H1 (cell line): ENCODE measurements at places on chromosomes 11 and 22.

DNA sequence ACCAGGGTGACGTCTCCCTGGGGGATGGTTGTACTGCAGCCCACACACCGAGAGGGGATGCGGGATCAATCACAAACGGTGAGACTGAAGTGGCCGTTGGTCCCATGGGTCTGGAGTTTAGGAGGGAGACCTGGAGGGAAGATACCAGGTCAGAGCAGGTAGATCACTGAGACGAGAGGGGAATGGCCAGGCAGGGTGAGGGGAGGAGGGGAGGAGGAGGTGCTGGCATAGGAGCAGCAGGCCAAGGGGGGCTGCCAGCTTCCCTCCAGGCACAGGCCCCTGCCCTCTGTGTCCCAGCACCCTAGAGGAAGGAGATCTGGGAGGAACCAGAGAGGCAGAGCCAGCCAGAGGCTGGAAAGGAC, 7.0 kb downstream of the MAPK8IP2 start:
- DNase-seq = no peak

GRCh38 chr11:61141601-61142028, 19.6 kb downstream of the VPS37C start:
- no peak for DNase-seq

DNA sequence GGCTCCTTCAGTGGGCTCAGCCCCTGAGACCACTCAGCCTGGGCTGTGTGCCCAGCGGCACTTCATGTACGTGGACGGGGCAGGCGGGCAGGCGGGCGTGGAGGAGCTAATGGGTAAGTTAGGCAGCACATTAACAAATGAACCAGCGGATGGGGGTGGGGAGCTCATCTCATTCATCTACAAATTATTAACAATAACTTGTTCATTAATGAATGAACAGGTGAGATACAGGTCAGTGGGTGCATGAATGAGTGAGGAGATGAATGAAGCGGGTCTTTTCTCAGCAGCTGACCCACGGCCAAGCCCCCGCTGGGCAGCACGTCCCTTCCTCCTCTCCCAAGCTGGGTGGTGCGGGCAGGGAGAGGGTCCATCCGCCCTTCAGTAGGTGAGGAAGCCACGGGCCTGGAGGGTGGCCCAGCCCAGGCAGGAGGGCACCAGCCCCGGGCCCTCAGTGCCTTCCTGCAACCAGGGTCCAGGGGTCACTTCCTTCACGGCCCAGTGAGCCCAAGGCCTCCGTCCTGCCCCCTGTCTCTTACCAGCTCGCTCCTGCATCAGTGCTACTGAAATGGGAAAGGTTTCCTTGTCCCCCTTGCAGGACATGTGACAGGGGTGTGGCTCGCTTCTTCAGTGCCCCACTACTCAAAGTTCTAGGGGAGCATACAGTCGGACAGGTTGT, 60.5 kb upstream of the KCNQ1OT1 start:
- DNase-seq = peak; percentile 37

DNA sequence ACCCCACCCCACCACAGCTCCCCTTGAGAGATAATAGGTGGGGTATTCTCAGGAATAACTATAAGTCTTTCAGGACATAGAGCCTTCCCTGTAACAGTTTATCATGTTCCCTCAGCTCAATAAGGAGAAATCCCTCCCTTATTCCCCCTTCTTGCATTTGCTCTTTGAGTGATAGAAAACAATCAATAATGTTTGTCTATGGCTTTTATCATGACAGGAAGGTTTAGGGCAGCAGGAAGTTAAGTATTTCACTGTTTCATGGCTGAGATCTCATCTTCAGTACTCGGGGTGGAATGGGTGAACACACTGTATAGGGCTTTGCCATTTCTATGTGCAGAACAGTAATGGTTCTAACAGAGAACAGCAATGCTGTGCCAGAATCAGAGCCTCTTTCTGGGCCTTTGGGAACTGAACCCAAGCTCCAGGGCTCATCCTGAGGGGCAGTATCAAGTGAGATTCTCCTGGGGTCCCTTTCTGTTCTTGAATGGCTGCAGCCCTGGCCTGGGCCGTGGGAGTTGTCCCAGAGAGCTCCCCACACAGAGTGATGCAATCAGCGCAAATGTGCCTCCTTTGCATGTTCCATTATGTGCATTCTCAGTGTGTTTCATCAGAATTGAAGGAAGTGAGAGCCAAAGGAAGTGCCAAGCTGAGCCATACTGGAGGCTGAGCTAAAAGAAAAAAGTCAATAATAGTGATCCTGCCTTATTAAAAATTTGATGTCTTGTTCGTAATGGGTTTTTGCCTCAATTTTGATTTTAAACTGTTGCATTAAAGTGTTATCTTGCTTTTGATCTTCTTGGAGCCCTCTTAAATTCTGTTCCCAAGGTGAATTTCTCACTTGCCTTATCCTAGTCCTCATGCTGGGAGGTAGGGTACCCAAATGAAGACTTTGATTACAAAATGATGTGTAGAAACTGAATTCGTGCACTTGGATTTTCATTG, 2.9 kb upstream of the CYP2R1 start:
- DNase-seq = no peak

GRCh38 chr11:19853016-19853415, 140.4 kb downstream of the NAV2 start:
- DNase-seq = no peak

DNA sequence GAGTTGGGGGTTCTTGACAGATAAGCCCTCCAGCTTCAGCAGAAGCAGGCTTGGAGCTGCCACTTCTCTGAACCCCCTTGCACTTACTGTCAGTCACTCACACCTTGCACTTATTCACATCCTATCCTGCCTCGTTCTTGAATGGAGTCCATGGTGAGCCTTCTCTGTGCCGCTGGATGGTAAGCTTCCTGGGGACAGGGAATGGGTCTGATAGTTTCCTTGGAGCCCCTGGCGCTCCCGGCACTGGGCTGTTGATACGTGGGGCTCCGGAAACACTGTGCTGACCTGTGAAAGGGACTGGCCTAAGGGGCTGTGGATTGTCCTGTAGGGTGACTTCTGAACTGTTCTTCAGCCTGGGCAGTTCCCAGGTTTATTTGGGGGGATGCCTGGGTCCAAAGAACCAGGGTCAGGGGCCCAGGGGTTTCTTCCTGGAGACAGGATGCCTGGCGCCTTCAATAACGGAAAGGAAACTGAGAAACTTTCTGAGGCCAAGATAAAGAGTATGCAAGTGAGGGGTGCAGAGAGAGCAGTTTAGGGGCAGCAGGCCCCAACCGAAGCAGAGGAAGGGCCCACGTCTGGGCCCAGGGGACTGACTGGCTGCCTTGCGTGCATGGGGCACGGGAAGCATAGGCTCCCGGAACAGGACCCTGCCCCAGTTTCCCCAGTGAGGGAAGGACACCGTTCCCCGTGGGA, 709 bp upstream of the ST3GAL4 start:
- no peak for DNase-seq

DNA sequence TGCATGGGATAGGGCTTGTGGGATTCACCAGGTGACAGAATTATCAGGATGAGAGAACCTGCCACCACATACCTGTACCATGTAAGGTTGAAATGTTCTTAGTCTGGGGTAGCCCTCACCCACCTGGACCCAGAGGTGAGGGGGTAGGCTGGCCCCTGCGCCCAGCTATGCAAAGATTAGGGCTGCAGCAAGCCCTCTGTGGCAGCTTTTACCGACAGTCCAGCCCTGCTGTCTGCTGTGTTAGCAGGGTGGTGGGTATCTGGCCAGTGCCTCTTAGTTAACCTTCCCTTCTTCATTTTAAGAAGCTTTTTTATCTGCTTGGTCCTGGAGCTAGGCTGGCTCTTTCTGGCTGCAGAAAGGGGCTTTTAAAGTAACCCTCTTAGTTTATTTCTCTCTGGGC, 13.9 kb downstream of the INSC start:
- DNase-seq = no peak

- no peak for DNase-seq
Measured at GRCh38 chr22:44711241-44711560, 9.2 kb downstream of the PRR5 start.

DNA sequence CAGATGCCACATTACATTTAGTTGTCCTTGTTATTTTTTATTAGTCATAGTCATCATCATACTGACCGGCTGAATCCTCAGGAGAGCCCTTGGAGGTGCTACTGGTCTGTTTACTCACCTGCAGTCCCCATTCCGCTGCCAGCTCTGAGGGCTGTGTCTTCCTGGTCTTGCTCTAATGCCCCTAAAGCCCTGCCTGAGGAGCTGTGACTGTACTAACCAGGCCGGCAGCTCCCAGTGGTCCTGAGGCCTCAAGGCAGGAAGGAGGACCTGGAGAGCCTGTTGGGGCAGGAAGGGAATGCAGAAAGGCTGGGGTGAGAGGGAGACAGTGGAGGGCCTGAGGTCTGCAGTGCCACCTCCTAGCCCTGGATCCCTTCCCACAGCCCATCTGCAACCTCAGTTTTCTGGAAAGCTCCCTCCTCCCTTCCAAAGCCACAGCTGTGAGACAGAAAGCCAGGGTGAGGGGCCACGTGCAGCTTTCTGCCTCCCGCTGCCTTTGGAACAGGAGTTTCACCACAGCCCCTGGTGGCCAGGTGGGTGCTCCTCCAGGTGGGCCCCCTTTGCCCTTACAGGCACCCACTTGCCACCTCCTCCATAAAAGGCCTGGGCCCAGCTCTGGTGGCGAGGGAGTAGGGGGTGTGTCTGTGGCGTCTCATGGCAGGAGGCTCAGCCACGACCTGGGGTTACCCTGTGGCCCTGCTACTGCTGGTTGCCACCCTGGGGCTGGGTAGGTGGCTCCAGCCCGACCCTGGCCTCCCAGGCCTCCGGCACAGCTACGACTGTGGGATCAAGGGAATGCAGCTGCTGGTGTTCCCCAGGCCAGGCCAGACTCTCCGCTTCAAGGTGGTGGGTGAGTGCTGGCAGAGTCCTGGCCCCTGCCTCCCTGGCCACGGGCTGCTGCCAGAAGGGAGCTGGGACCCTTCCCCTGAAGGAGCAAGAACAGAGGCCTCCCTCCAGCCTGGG, at the start of gene ZP1:
ZP1 (plus strand) TSS at position 632 of the 960 bp plus-strand sequence; CDS start at position 652, 20 bp downstream.
- no peak for DNase-seq

- DNase-seq = peak; percentile 53
Measured at GRCh38 chr11:32571039-32571438, 12.6 kb upstream of the EIF3M start.

DNA sequence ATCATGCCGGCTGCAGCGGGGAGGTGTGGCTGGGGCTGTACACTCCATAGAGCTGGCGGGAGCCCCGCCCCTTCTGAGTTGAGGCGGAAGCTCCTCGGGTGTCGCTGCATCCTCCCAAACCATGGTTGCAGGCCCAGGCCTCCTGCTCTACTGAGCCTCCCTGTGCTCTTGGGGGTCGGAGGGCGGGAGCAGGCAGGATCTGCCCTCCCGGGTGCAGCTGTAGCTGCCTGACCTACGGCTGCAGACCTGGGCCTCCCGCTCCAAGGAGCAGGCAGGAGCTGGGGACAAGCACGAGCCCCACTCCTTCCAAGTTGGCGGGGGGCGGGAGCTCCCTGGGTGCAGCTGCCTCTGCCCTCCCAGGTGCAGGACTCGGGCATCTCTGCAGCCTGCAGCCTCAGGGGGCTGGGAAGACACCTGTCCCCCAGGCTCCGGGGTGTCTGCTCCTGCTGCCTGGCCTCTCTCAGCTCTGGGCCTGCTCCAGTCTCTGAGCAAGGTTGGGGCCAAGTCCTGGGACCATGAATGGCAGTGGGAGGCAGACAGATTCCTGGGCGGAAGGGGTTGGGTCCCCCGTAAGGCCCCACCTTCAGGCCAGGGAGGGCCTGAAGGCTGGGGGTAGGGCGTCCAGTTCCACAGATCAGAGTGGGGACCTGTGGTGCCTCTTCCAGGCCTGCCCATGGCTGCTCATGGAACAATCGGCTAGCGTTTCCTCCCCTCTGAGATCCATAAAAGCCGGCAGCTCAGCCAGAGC, 46.4 kb upstream of the SC5D start:
- DNase-seq = no peak

DNA sequence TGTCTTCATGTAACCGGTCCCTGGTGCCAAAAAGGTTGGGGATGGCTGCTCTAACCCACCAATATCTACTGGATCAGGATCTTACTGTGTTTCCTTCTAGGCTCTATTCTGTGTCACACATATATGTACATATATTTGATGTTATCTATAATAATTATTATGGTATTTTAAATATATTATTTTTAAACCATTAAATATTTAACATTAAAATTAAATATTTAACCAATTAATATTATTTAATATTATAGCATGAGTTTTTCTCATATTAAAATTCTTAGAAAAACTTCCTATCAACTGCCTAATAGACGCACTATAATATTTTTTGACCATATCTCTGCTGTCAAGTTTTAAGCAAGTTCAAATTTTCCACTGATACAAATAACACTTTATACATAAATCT, 196.9 kb upstream of the PLET1 start:
- DNase-seq = no peak

- peak; percentile 60 for DNase-seq
Measured at GRCh38 chr11:119093942-119094815, 7.5 kb downstream of the DPAGT1 start.

DNA sequence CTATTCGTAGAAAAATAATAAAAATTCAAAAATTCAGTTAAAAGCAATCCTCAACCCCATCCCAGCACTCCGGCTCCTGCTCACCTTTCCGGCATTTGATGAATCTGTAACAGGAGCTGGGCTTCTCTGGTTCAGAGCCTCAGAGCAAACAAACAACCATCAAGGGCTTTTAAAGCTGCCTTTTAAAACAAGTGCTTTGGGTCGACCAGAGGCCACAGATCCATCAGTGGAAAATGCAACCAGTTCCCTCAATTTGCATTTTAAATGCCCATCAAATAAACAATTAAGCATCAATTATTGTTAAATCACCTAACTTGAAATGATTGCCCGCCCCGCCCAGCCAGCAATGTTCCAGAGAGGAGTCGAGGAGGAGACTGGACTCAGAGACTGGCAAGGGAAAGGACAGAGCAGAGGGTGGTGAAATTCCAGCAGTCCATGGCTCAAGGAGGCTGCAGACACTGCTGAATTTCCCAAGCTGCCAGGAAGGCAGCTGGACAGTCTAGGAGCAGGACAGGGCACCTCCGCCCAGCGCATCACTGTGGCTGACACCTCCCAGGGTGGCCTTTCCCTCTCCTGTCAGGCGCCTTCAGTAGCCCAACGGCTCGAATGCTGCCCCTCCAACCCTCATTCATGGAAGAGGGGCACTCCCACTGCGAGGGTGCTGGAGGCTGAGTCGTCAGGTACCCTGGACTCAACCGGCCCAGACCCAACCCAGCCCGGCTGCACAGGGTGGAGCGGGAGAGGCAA, 7.5 kb downstream of the FXYD6 start:
- no peak for DNase-seq

- no peak for DNase-seq
Measured at GRCh38 chr11:108654994-108655631, 9.8 kb upstream of the DDX10 start.

GRCh38 chr11:114162719-114163123, 103.2 kb downstream of the ZBTB16 start:
- no peak for DNase-seq

DNA sequence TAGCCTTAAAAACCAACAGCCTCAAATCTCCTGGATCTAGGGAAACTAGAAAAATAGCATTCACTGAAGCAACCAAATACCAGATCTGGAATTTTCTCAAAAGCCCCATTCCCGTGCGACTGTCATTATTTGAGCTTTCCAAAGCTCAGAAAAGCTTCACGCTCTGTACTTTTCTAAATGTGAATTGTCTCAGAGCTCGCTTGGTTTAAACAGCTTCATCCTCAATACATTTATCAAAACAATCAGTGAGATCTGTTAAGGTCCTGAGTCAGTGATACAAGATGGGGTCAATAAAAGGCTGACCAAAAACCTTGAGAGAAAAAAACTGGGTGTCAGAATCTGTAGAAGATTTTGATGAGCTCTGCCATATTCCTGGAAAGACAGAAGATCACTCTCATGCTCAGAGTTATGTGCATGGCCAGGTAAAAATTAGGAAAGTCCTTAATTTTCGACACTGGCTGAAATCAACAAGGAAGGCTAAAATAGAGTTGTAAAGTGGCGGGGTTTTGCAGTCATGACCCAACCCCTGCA, 60.2 kb upstream of the VPREB1 start:
- no peak for DNase-seq
